ENCODE measurements at places on chromosomes 1 and 21. TPM values are rescaled to one million over a fixed set of nuclear protein-coding genes. Genes with fewer than 3 reads are reported as not detected.

MYOG gene
- polyA plus RNA-seq: 0.17 TPM

- no peak for DNase-seq
Measured at GRCh38 chr1:74618974-74619373, 54.6 kb downstream of the ERICH3 start.

PLCH2 gene
- 0.86 TPM for polyA plus RNA-seq

OR2T2 gene
- polyA plus RNA-seq: not detected

- no peak for DNase-seq
Measured at GRCh38 chr1:26122988-26123973, 11.7 kb downstream of the PDIK1L start.

OR2T12 gene
- 0.01 TPM for polyA plus RNA-seq
